HS-27A (cell line): ENCODE measurements at places on chromosomes 1 and 21.

GRCh38 chr1:246661451-246661850 lies 62.8 kb upstream of the SCCPDH start:
- DNase-seq: no peak

DNA sequence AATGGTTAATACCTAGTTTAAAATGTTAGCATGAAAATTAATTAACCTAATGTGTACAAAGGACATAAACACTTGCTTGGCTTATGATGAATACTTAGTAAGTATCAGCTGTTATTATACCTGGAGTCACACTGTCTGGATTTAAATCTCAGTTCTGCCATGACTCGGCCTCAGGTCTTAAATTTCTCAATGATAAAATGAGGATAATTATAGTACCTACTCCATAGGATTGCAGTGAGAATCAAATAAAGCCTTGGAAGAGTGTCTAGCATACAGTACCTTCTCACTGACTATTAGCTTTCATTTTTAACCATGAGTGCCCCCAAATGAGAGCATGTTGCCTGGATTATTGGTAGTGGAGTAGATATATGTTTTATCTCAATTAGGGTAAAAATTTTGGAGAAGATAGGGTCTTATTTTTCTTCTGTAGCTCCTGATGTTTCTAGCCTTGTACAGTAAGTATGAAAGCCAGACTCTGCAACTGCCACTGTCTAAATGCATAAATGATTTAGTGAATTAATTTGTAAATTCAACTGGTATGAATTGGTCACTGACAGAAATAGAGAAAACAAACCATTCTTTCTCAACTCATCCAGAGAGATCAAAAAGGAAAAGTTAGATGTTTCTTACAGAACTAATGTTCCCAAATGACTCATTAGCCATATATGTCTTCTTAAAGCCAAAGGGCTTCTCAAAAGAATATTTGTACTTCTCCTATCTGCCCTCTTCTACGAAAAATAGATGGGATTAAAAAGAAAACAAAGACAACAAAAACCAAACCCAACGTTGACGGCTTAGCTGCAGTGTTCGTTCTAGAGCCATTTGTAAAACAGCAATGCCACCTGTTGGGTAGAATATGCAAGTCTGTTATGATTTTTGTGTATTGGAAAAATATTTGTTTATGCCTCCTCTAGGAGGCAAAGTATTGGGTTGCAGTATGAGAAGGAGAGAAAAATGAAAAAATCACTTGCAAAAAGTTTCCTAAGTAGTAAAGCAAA lies 53.8 kb upstream of the MROH9 start:
- peak; percentile 24 for DNase-seq

DNA sequence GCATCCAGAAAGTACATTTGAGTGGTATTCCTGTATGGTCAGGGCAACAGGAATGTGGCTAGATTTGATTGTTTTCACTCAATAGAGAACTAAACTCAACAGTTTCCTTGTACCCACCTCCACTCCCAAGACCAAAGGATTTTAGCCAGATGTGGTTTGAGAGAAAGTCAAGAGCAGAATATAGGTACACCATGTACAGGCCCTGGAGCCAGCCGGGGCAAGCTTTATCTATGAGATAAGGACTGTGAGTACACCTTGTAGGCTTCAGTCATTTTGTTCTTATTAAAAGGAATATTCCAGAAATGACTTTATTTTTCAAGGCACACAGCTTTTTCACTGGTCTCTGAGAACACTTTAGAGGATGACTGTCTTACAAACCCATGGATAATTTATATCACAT lies 192.4 kb upstream of the JUN start:
- no peak for DNase-seq

GRCh38 chr1:228037401-228038386 lies 30.9 kb downstream of the WNT3A start:
- DNase-seq: no peak

- DNase-seq: no peak
Observed at GRCh38 chr1:81708250-81708649, 92.5 kb upstream of the ADGRL2 start.

DNA sequence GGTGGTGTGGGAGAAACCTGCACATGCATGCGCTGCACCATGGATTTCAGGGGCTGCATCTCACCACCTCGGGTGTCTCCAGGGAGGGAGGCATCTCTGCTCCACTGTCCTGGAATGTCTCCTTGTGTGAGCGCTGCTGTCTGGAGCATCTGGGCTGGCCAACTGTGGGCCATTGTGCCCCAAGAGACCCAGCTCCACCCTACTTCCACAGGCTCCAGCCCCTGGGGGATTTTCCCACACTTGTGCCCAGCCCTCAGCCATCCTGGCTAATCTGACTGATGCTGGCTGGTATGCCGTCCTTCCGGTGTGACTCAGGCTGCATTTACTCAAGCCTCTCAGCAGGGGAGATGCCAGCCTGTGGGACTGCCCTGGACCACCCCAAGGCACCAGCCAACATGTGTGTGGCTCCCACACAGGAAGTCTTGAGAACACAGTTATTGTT lies 62.0 kb downstream of the TRIM11 start:
- peak; percentile 4 for DNase-seq

- peak; percentile 96 for DNase-seq
Observed at GRCh38 chr1:232142403-232143314, 487.3 kb downstream of the SIPA1L2 start.

DNA sequence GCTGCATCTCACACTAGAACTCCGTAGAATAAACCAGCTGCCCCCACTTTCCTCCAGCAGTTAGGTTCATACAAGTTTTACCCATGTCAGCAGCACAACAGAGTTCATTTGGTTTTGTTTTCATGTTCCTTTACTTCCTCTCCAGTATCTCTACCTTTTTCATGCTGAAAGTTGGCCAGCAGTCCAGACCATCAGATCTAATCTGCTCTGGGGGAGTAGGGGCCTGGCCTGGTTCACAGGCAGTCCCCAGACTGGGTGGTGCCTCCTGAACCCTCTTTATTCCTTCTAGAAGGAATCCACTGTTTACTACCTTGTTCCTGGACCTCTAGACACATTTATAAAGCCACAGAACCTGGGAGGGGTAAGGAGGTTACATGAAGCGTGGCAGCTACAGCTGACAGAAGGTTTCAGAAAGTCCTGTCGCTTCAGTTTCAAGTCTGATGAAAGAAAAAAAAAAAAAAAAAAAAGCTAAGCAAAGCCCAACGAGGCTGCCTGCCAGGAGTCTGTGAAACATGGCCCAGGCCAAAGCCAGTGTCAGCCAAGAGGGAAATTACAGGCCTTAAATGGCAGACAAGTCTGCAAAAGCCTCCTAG lies 184.6 kb upstream of the JUN start:
- DNase-seq: no peak

- no peak for DNase-seq
Observed at GRCh38 chr1:207978441-207978840, 67.5 kb upstream of the CD34 start.

GRCh38 chr1:87887100-87887499 lies 558.4 kb downstream of the LMO4 start:
- no peak for DNase-seq

DNA sequence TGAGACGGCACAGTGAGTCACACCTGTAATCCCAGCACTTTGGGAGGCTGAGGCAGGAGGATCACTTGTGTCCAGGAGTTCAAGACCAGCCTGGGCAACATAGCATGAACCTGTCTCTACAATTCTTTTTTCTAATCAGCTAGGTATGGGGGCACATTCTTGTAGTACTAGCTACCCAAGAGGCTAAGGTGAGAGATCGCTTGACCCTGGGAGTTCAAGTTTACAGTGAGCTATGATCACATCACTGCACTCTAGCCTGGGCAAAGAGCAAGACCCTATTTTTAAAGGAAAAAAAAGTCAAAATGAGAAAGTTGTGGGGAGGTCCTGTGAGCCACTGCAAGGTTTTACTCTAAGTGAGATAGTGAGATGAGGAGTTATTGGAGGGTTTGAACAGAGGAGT lies 34.8 kb upstream of the AHCTF1 start:
- DNase-seq: no peak
